Fibroblast of skin of scalp (primary cell): ENCODE measurements at places on chromosomes 12 and 14.

DNA sequence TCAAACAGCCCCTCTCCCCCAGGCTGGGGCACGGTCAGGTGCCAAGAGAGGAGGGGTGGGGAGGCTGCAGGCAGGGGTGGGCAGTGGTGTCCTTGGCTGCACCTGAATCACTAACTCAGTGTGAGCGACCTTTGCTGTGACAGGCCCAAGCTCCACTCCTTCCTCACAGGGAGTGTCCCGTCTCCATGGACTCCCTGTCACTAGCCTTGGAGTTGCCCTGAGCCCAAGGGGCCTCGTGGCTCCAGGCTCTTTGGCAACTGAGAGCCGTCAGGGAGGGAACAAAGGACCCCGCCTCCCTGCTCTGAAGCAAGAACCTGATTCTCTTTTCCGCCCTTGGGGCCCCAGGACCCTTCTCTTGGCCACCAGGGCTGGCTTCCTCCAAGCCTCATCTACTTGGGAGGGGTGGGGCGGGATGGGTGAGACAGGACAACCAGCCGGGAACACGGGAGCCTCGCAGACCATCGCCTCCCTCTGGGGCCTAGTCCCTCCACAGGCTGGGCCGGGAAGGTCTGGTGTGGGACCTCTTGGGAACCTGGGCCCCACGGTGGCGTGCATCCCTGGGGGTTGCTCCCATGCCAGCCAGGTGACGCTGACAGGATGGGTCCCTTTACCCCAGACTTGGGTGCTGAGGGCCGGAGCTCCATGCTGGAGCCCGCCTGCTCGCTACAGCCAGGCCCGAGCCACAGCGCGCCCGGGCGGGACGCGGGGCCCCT, 935 bp upstream of the ADSS1 start:
- no peak for DNase-seq

DNA sequence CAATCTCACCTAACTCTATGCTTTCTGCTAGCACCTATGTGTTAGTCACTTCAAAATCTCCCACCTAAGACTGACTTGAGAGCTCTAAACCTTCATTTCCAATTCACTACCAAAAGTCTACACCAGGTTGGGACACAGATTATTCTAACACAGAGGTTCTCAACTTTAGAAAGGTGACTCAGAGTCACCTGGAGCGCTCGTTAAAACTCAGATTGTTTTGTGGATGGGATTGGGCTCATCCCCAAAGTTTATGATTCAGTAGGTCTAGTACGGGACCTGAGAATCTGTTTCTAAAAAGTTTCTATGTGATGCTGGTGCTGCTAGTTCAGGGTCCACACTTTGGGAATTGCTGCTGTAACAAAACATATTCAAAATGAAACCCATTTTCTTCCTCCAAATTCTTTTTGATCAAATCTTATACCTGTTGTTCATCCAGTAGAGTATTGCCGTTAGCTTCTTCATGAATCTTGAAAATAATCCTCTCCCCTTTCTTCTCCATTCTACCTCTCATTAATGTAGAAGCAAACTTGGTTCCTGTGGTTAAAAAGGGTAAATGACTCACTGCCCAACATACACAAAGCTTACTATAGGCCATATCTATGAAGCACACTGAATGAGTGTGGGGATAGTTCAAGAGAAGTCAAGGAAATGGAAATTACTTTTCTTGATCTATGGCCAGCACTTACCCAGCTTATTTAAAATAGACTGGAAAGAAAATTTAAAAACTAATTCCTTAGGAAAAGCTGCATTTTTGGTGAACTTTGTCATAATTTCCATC, 206.7 kb downstream of the KIF21A start:
- DNase-seq: no peak

GRCh38 chr12:79765157-79765556, 74.4 kb upstream of the PAWR start:
- peak; percentile 25 for DNase-seq

GRCh38 chr14:45940318-45940717, 687.3 kb upstream of the MIS18BP1 start:
- no peak for DNase-seq

DNA sequence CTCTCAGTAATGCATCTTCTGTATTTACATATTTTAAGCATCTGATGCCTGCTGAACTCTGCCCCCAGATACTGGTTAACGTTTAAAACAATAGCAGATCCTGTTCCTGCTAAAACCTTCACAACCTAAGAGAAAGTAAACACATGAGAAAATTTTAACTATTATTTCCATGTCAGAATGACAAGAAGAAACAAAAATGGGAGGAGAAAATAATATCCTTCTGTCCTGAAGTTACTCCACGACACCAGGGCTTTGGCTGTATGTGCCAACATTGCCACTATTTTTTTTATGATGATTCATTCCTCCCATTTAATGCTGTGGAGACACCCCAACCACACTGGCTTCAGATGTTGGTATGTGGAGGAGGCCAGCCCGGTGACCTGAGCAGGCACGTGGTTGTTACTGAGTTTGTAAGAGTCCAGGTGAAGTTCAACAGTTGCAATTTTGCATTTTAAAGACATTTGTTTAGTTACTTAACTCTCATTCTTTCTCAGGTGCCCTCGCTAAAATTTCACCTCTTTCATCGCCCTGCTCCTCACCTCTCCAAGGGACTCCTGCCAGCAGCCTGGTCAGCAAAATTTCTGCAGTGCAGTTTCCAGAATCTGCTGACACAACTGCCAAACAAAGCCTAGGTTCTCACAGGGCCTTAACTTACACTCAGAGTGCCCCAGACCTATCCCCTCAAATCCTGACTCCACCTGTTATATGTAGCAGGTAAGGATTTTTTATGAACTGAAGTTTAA, 65.5 kb upstream of the SLCO1C1 start:
- peak; percentile 63 for DNase-seq

GRCh38 chr12:14059548-14059947, 78.1 kb upstream of the GRIN2B start:
- no peak for DNase-seq

- no peak for DNase-seq
Measured at GRCh38 chr12:110005319-110005973, 6.2 kb downstream of the ANKRD13A start.

- no peak for DNase-seq
Measured at GRCh38 chr14:36807727-36808126, 146.1 kb downstream of the PAX9 start.

- peak; percentile 88 for DNase-seq
Measured at GRCh38 chr12:4908684-4909409, 858 bp upstream of the KCNA1 start.

- DNase-seq: peak; percentile 68
Measured at GRCh38 chr12:106956048-106956578, 406 bp downstream of the TMEM263 start.

DNA sequence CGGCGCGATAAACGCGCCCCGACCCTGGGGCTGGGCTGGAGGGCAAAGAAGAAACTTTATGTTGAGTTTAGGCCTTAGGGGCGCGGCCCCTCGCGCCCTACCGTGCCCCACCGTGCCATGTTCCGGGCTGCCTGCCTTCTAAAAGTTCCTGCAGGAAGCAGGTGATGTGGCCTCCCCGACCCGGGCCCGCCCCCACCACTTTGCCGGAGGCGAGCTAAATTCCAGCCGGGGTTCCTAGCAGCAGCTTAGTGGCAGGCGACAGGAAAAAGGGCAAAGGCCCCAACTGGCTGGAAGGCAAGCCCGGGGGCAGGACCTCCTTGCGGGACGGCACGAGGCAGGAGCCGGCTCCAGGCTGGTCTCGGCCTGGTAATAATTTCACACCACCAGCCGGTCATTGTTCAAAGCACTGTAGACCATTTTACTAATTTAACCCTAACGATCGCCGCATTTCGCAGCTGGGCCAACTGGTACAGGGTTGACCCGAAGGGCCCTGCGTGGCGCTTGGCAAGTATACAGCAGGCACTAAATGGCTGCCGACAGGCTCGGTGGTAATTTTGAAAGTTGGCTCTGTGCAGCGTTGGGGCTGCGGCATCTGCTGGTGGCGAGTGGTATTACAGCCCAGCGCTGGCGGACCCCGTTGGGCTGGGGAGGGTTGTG, 895 bp upstream of the CCDC88C start:
- DNase-seq: peak; percentile 43
